H4 (cell line): ENCODE measurements at places on chromosomes 13 and 19. TPM values are rescaled to one million over a fixed set of nuclear protein-coding genes. Genes with fewer than 3 reads are reported as not detected.

- DNase-seq: no peak
Measured at GRCh38 chr19:53768401-53768800, 55.7 kb downstream of the NLRP12 start.

- DNase-seq: no peak
Measured at GRCh38 chr13:24663586-24663985, 16.6 kb upstream of the ATP12A start.

DNA sequence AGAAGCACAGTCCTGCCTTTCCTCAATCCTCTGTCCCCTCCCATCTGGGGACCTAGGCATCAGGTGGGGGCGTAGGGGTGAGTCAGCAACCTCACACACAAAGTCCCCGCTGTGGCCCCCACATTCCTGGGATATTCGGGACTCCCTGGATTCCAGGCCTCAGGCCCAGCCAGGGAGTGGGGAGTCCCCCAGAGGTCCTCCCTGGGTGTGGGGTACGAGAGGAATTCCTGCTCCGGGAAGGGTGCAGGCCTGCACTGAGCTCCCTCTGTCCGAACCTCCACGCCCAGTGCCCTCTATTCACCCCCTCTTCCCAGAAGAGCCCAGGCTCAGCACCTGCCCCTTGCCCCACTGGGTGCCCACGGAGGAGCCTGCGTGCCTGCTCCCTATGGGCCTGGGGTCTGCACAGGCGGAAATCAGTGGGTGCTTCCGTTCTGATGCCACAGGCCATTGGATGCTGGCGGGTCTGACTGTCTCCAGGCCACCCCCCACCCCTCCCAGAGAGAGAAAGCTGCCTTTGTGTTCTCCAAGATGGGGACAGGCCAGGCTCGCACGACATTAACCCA, 3.4 kb downstream of the CADM4 start:
- DNase-seq: no peak

DNA sequence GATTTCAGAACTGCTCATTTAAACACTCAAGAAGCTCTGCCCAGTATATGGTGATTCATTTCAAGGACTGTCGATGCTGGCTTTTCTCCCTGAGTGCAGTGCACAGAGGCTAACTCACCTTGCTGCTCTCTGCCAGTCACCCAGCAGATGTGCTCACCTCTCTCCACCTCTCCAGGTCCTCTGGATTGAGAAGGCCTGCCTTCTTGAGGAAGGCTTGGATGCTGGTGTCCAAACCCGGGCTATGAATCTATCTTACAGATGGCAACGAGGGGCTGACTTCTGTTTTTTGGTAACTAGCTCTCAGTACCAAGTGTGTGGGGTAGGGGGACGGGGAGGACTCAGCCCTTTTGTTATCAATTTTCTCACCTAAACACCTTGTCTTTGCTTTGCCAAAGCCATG, 47.6 kb downstream of the TEX29 start:
- DNase-seq: no peak

DNA sequence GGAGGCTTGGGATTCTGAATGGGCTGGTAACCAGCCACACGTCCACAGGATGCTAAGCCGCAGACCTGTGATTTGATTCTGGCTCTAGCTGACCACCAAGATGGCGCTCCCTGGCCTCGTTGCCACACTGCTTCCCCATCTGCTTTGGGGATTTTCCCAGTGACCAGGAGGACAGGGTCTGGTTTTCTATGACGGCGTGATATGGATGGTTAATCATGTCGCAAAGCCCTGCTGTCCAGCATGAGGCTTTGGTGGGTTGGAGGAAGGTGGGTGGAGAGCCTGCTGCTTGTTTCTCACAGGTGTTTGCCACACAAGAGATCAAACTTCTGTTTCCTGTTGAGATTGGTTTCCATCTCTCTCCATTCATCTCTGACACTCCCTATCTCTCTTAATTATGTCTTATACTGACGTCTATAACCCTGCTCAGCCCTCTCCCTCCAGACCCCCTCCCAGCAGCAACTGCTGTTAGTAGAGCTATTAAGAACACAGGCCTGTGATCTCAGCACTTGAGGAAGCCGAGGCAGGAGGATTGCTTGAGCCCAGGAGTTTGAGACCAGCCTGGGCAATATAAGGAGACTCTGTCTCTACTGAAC, 102.7 kb downstream of the SIPA1L3 start:
- DNase-seq: no peak

Gene PLPPR3
- total RNA-seq: 0.14 TPM in 1 of 2 replicates, not detected in the other

DNA sequence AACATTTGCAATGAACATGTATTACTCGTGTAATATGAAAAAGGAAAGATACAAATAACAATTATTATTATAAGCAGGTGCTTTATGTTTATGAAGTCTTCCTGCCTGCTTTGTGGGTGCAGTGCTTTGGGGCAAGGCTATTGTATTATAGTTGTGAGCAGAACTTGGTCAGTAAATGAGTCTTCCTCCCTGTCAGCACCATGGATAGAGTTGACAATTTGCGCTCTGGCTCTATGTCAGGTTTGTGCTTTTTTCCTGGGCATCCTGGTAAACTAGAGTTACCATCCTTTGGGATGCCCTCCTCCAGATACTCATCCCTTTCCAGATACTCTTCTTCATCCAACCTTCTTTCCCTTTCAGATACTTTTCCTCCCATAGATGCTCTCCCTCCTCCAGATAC, 19.6 kb downstream of the ERICH6B start:
- DNase-seq: no peak

GRCh38 chr13:21556051-21556450, 47.9 kb downstream of the MICU2 start:
- no peak for DNase-seq

DNA sequence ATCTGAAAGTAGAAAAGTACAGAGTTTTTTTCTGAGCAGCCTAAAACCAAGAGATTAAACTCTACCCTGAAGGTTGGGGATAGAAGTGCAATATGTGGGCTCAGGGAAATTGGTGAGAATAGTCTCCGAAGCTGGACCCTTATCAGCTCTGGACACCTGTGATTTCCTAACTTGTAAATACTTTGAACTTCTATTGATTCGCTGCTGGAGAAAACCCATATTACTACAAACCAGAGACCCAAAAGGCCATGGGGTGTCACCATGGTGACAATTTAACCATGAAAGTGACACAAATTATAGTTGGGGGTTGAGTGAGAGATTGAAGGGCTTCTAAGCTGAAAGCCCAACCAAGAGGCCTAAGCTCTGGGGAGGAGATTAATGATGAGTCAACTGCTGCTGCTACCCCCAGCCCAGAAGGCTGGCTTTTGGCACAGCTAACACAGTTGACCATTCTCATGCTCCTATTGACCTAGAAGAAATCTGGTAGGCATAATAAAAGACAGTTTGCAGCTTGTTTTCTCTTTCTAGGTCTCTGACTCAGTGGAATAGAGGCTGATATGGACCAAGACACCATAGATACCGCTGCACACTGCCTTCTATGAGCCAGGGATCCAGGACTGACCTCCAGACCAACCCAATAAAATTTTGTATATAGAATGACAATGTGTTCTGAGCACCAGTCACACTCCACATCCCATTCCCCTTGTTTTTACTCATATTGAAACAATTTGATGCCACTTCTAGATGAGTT, 131.9 kb upstream of the FNDC3A start:
- no peak for DNase-seq

Gene ZNF793
- 2.6 and 3.3 TPM in 2 replicates for total RNA-seq

- DNase-seq: no peak
Measured at GRCh38 chr19:2944403-2944774, 382 bp downstream of the ZNF77 start.

Gene ZNF534
- total RNA-seq: not detected in 2 replicates

DNA sequence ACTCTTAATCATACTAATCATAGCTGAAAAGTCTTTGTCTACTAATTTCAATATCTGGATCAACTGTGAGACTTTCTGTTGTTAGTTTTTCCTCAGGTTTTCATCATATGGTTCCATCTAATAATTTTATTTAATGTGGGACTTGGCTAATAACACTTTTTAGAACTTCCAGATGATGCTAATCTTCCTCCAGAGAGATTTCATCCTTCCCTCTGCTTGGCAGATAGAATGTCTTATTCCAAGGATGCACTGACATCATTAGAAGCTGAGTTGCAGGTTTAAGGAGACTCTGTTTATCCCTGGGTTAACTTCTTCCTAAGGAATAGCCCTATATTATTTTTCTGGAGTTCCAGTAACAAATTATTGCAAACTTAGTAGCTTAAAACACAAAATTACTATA, 325.6 kb downstream of the COG6 start:
- no peak for DNase-seq

Gene CNFN
- 1.0 TPM in 1 of 2 replicates, not detected in the other for total RNA-seq

Gene ZNF607
- total RNA-seq: 2.3 and 7.0 TPM in 2 replicates

DNA sequence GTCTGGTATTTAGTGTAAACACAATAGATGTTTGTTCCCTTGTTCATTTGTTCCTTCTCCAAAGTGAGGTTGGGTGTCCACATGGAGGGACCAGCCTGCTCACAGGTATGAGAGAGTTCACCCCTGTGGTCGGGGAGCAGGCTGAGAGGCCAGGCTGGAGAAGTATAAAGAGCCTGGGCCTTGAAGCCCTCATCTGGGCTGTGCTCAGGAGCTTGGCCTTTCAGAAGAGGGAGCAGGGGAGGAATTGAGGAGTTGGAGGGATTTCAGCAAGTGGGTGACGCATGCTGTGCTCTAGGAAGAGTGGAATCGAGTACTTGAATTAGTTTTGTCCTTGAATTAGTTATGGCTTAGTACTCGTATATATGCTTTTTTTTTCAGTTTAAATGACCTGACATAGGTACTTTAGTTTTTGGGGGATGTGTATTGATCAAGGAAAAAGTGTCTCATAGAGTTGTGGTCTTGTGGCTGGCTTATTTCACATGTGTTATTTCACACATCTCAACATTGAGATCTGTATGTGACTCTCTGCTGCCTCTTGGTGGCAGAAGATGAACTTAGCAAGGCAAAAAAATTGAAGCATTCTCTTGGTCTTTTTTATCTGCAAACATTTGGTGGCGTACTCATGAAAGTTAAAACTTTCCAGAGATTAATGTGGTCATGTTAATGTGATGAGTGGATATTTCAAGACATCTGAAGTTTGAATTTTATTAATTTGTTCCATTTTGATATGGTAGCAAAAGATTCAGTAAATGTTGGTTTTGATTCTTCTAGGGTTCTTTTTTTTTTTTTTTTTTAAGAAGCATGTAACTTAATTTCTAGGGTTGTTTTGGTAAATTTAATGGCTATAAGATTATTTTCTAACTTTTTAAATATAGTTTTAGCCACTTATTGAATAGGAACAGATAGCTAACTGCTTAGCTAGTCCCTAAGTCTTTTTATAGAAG, 54.3 kb downstream of the SLAIN1 start:
- peak; percentile 33 for DNase-seq
